ENCODE measurements at places on chromosomes 13 and 19. TPM values are rescaled to one million over a fixed set of nuclear protein-coding genes. Genes with fewer than 3 reads are reported as not detected.
A peak's percentile ranks its signal among the peaks of the same experiment; 100 is the strongest.

DNA sequence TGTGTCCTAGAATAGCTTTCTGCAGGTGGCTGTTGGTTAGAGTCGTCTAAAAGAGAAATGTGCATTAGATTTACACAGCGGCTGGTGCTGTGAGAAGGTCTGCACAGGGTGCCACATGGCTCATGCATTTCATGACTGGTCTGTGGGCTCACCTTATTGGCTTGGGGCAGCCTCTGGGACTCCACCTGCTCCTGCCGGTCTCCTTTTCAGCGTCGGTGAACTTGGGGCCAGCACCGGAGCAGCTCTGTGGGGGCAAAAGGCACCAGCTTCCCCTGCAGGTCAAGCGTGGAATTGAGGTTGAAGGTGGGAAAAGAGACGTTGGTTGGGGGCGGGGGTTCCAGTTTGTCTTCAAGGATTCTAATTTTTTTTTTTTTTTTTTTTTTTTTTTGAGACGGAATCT lies 3.1 kb upstream of the PNMA8C start:
- DNase-seq, result no peak

Gene ZNF266
- total RNA-seq, result 10.3 TPM

Gene PRR22
- total RNA-seq, result 0.26 TPM

DNA sequence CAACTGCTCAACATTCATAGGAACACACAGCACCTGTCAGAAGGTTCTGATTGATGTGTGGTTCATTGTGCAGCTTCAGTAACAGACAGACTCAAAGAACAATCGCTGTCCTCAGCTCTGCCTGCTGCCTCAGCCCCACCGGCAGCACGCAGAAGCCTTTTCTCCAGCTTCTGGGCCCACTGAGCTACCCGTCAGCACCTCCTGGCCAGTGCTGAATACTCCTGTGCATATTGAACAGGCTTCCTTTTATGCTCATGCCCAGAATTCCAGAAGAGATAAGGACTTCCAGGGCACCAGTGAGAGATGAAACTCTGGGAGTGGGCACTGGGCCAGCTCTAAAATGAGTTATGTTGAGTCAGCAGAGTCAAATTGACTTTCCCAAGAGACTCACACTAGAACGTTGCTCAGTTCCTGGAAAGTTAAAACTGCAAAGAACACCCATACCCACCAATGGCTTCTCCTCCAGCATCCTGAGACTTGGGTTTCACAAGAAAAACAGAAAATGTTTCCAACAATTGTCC lies 119.3 kb downstream of the COL4A1 start:
- DNase-seq, result peak; percentile 74

DNA sequence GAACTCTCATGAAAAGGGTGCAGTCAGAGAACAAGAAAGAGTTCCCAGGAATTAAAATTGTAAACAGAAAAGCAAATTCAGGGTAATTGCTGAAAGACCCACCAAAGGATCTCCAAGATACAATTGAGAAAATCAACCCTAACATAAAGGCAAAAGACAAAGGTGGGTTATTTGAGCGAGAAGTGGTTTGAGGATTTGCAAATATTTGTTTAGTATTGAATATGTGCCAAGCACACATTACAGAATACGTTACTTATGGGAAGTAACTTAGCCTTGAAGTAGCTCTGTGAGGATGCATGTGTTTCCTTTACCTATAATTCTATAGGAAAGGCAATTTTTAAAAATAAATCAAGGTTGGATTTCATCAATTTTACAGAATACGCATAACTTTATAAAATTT lies 10.0 kb upstream of the CEACAM21 start:
- no peak for DNase-seq

DNA sequence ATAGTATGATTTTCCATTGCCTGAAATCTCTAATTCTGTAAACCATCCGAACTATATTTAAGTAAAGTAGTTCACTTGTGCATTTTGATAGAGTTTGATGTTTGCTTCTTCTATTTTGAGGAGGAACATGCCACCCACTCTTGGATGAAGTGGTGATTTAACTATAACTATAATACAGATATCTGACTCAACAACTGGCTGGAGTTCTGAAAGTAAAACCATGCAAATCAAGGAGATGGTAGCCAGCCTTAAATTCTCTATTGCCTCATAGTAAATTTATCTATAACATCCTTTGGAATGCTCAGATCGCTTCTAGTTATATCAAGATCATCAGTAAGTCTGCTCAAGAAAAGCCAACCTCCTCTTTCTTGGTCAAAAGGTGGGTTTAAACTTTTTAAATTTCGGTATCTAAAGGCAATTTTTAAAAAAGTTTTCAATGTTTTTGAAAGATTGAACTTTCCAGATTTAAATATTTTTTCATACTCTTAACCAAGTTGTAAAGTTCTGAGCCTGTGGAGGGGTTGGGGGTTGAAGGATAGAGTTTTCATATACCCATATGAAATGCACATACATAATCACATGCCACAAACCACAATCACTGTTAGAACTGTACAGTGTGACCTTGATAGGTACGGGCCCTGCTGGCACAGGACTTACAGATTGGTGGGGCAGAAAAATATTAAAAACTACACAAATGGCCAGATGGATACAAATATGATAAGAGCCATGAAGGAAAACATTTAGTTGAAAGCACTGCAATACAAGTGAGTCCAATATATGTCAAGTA lies 90.5 kb upstream of the RFC3 start:
- no peak for DNase-seq

Gene ZNF132
- total RNA-seq, result 5.8 TPM

GRCh38 chr13:106241974-106242953 lies 293.2 kb downstream of the EFNB2 start:
- no peak for DNase-seq

DNA sequence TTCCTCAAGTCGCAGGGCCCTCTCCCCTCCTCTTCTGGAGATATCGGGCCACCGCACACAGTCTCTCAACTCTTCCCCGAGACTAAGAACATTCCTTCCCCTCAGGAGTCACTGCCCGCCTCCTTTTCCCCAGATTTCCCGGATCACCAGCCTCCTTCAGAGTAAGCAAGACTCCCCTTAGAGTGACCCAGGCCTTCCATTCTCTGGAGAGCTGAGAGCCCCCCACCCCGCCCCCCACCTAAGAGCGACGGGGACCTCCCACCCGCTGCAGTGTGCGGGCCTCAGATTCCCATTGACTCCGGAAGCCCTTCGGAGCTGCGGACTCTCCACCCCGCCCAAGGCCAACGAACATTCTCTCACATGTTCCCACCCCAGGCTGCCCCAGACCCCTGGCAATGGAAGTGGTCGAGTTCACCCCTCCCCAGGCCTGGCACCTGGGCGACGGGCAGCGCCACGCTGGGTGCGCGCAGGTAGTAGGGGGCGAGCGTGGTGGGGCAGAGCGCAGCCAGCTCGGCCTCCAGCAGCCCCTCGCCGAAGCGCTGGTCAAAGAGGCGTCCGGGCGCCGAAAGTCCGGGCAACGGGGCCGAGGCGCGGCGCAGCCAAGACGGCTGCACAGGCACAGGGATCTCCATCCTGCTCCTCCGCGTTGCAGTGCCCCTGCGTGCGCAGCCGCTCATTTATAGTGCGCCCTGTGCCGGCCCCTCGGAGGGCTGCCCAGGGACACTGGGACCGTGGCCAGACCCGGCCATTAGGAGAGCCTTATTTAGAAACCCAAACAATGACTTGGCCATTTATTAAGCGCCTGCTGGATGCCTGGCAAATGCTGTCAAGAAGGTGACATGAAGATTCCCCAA lies at the start of gene HSPB6:
Gene HSPB6 (minus strand): TSS at position 653 of the 854 bp plus-strand sequence. CDS start 21 bp downstream, at position 632.
- no peak for DNase-seq

- peak; percentile 88 for DNase-seq
Measured at GRCh38 chr13:76991796-76992547, at the start of gene CLN5. Gene CLN5, plus strand, starts transcription at chr13:76992081. Its CDS starts 18 bp downstream, at chr13:76992099.

GRCh38 chr19:3367628-3368440 lies 1.5 kb downstream of the NFIC start:
- no peak for DNase-seq

DNA sequence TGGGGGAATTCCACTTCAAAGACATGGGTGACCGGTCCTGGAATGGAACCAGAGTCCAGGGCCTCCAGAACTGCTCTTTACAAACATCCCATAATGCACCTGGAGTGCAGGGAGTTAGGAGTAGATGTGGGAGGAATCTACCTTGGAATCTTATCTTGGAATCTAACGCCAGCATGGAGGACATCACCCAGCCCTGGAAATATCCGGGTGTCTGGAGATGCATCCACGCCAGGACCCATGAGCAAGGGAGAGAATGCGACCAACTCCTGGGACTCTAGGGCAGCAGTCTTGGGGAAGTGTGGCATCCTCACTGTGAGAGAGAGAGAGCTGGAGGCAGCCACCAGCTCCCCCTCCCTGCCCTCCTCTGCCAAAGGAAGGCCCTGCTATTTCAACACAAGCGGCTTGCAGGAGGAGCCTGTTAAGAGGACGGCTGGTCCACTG lies 211.8 kb downstream of the UQCRFS1 start:
- no peak for DNase-seq

- DNase-seq, result peak; percentile 38
Measured at GRCh38 chr13:71625694-71626093, 241.3 kb downstream of the DACH1 start.

DNA sequence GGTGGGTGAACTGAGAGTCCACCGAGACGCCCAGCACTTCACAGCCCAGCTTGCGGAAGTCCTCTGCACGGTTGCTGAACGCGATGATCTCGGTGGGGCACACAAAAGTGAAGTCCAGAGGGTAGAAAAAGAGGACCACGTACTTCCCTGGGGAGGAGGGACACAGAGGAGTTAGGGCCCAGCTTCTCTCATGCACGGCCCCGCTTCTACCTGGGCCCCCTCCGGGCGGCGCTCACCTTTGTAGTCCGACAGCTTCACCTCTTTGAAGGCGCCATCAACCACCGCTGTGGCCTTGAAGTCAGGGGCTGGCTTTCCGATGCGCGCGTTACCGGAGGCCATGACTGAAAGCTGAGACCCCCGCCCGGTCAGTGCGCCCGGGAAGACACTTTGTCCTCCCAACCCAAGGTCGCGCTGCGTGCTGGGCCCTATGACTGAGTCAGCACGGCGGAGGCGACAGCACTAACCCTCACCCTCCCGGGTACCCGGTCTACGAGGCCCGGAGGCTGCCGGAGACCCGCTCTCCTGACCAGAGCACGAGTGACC lies 606 bp downstream of the PRDX2 start:
- no peak for DNase-seq

GRCh38 chr13:88124142-88124541 lies 453.0 kb downstream of the SLITRK5 start:
- no peak for DNase-seq

Gene KCNK6
- 27.8 TPM for total RNA-seq
